ENCODE measurements at places on chromosomes 3 and 15. TPM values are rescaled to one million over a fixed set of nuclear protein-coding genes. Genes with fewer than 3 reads are reported as not detected.

Gene C3orf22
- not detected for total RNA-seq

Gene PPCDC
- total RNA-seq = 50.2 TPM

Gene ZDHHC19
- not detected for total RNA-seq

Gene FBN1
- 1.7 TPM for total RNA-seq

Gene EPHA6
- total RNA-seq = 0.07 TPM

Gene GPR149
- total RNA-seq = not detected

Gene PDCD7
- 41.8 TPM for total RNA-seq

Gene SH2D7
- 0.11 TPM for total RNA-seq

Gene LRRN1
- 0.16 TPM for total RNA-seq

Gene RAB8B
- total RNA-seq = 111 TPM

Gene ISL2
- total RNA-seq = 0.59 TPM

Gene SYNPR
- total RNA-seq = not detected

Gene SLC12A1
- not detected for total RNA-seq

Gene GOLGA8R
- total RNA-seq = 10.2 TPM

Gene FILIP1L
- 5.0 TPM for total RNA-seq

Gene HYKK
- total RNA-seq = 0.77 TPM

Gene DNAH12
- total RNA-seq = 0.14 TPM

Gene PIGZ
- 3.1 TPM for total RNA-seq
